ENCODE measurements at places on chromosomes 7 and 10. TPM values are rescaled to one million over a fixed set of nuclear protein-coding genes. Genes with fewer than 3 reads are reported as not detected.
A peak's percentile ranks its signal among the peaks of the same experiment; 100 is the strongest.

GRCh38 chr7:123715198-123715597 is 33.6 kb downstream of the WASL start:
- DNase-seq, result no peak

DNA sequence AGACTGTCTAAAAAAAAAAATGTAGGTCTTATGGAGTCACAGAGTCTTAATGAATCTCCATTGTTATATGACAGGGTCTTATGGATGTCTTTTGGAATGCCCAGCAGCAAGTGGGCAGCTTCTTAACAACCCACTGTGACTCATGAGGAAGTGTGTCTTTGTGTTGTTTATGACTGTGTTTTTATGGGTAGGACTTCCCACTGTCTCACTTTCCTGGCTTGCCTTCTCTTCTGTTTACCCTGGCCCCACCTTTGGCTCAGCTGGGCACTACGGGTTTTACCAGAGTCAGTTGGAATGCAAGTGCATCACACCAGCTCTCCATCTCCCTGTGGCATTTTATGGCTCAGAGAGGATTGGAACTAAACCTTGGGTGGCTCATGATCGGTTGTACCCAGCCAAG is 580.5 kb downstream of the AUTS2 start:
- DNase-seq, result peak; percentile 37

GRCh38 chr10:77513781-77514331 is 123.8 kb downstream of the KCNMA1 start:
- peak; percentile 75 for DNase-seq

GRCh38 chr10:29713450-29713849 is 78.7 kb upstream of the SVIL start:
- no peak for DNase-seq

- no peak for DNase-seq
Observed at GRCh38 chr7:133887459-133887858, 239.7 kb upstream of the LRGUK start.

The LMBR1 gene
- total RNA-seq, result 53.1 TPM

DNA sequence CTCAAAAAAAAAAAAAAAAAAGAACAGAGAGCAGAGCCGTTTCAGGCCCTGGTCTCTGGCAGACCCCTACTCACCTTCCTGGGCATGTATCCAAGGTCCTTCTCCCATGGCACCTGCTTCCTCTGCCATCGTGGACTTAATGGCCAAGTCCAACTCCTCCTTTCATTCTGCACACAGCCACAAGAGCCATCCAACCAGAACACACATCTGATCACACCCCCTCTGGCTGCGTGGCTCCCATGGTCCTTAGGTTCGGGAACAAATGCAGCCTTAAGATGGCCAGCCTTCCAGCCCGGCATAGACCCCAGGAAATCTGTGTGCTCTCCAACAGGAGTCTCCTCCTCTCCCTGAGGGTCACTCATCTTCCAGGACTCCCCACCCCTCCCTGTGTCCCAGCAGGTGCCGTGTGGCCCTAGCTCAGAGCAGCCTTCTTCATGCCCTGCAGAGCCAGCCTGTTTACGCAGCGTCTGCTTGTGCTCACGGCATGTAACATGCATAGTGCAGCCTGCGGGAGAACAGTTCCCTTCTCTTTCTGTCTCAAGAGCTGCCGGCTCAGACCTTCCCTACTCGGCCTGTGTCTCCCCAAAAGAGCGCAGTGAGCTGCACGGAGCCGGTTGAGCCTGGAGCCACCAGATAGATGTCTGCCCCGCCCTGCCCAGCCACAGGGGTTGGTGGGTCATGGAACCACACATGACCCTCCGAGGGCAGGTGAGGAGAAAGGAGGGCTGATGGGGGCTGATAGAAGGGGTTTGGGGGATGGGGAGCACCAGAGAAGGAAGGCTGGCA is 157.3 kb downstream of the NRF1 start:
- no peak for DNase-seq

DNA sequence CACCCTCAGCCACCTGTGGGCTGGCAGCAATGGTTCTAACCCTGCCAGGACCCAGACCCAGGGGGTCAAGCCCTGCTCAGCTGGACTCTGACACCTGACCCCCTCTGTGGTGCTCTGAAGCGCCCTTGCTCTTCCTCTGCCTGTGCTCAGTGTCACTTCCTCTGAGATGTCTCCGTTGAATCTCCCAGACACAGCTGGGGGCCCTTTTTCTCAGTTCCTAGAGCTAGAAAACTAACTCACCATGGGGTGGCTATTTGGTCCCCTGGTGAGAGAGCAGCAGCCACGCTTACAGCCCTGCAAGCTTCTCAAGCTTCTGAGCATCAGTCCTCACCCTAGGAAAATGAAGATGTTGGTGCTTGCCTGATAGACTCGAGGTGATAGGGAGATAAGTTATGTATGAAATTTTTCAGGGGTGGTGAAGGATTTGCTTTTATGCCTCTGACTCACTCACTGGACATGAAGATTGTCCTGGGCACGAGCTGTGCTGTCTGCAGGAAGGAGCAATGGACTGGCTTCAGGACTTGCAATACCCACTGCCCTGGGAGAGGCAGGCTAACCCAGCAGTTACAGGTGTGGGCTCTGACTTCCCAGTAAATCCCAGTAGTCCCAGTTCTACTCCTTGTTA is 29.6 kb downstream of the COL13A1 start:
- DNase-seq, result no peak

DNA sequence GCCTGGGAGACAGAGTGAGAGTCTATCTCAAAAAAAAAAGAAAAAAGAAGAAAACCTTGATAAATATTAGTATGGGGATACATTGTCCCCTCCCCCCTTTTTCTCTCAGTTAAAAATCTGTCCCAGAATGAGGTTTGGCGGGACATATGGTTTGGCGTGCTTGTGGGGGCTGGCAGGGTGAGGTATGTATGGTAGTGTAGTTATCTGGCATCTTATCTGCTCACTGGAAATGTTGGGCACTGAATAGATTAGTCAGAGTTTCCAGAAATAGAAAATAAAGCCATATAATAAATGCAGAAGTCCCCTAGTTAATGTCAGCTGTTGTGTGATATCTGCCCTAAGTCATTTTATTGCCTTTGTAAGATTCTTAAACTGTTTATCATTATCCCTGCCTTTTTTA is 397.5 kb upstream of the GALNT17 start:
- no peak for DNase-seq

GRCh38 chr7:99788554-99788953 is 4.6 kb upstream of the CYP3A4 start:
- DNase-seq, result no peak

DNA sequence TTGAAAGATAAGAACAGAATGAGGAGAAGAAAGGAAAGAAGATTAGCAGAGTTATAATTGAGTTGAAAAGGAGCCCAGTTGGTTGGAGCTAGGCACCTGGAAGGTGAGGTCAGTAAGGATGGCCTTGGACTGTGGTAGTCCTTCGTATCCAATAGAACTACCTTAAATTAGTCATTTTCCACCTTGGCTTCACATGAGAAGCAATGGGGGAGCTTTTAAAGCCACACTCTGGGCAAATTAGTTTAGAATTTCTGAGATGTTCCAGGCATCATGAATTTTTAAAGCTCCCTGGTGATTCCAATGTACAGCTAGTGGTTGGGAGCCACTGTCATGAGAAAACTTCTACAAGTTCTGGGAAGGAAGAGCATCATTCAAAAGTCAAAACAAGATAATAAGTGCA is 27.3 kb upstream of the CYP3A5 start:
- no peak for DNase-seq

DNA sequence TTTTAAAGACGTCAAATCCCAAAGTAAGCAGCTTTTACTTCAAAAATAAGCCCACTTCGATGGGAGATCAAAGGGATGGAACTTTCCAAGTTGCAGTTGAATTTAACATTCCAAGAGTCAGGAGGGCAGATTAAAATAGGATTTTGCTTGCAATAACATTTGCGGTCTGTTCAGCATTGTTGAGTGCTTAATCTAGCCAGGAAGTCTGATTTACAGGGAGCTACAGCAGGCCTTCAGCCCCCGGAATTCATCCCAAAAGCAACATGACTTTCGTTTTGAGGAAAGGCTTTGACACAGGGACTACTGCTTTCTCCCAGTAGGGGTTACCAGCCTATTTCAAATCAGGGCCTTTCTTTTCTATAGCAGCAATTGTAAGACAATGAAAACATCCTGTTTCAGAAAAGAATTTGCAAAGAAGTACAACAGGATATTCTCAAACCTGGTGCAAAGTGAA is 279.6 kb upstream of the PITRM1 start:
- DNase-seq, result peak; percentile 49

The FAM20C gene
- total RNA-seq, result 42.5 TPM
